Retinal pigment epithelial cell (primary cell): ENCODE measurements at places on chromosomes 16 and 17.

- peak; percentile 73 for DNase-seq
These were observed 437.2 kb downstream of the HS3ST3B1 start for GRCh38 chr17:14737984-14738651.

DNA sequence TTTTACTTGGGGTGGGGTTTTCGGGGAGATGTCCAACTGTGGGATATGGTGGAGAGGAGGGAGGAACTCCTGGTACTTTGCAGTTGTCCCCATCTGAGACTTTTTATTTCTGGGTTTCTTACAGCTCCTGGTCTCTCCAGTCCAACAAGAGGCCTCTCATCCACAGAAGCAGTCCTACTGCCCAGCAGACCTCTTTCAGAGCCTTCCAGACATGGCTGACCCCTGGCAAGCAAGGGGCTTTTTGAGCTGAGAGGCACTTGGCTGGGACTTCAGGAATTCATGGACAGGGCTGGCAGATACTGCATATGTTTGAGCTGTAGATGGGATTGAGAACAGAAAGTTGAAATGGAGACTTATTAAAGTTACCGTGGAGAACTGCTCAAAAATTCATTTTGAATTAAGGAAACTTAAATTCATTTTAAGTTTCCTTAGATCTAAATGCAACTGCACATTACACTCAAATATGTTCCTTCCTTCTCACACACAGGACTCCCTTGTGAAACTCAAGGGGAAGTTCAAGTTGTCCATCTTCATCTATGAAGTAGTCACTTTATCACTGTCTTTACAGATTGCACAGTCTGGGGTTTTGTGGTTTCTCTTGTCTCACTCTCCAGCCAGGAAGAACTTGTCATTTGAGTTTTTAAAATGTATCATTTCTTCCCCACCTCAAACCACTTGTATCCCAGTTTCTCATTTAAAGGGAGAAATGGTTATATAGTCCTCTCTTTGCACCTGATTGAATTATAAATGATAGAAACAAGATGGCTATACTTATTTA is 1.1 kb downstream of the LASP1NB start:
- no peak for DNase-seq

GRCh38 chr16:28846933-28847273 is 755 bp upstream of the TUFM start:
- no peak for DNase-seq

GRCh38 chr16:15811481-15812400 is 45.1 kb downstream of the MYH11 start:
- DNase-seq = peak; percentile 98

DNA sequence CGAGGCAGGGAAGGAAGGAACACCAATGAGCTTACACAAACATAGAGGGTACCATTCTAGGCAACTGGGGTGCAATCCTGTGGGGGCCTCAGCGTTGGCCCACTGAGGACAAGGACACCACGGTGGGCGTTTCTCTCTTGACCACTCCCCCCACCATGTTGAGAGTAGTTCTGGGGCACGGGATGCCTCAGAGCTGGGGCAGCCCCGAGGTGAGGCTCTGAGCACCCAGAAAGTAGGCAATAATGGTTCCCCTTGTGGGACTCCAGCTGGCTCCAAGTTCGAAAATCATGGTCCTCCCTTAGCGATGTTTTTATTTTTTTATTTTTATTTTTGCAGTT is 5.1 kb downstream of the PRSS21 start:
- DNase-seq = no peak

DNA sequence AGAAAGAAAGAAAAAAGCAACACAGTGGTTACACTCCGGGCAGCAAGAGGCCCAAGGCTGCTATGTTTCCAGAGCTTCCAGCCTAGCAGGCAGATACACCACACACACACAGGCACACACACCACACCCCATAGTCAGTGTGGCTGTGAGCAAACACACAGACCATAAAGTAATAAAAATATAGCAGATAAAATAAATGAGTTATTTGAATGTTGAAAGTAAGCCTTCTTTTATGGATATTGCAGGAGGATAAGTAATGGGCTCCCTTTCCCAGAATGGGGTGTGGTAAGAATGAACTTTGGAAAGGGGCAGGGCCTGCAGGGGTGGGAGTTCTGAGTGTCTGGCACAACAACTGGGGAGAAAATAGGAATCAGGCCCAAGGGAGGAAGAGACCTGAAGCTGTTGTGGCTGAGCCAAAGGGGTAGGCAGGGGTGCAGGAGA is 4.8 kb upstream of the CDK5RAP3 start:
- no peak for DNase-seq

- DNase-seq = no peak
These were observed 47.8 kb downstream of the TBC1D16 start for GRCh38 chr17:79987935-79988184.

GRCh38 chr17:45170931-45171337 is 9.3 kb downstream of the HEXIM2 start:
- no peak for DNase-seq

- DNase-seq = no peak
These were observed 45.9 kb upstream of the HS3ST3A1 start for GRCh38 chr17:13647543-13648021.

DNA sequence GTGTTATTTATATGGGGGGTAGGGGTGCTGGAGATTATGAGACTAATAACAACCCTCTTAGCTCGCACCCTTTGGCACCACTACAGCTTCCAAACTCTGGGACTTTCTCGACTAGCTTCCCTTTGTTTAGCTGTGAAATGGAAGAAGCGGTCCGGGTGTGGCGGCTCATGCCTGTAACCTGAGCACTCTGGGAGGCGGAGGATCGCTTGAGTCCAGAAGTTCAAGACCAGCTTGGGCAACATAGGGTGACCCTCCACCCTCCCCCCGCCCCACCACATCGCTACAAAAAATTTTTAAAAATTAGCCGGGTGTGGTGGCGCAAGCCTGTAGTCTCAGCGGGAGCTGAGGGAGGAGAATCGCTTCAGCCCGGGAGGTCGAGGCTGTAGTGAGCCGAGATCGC is 814 bp upstream of the CDH3 start:
- no peak for DNase-seq

DNA sequence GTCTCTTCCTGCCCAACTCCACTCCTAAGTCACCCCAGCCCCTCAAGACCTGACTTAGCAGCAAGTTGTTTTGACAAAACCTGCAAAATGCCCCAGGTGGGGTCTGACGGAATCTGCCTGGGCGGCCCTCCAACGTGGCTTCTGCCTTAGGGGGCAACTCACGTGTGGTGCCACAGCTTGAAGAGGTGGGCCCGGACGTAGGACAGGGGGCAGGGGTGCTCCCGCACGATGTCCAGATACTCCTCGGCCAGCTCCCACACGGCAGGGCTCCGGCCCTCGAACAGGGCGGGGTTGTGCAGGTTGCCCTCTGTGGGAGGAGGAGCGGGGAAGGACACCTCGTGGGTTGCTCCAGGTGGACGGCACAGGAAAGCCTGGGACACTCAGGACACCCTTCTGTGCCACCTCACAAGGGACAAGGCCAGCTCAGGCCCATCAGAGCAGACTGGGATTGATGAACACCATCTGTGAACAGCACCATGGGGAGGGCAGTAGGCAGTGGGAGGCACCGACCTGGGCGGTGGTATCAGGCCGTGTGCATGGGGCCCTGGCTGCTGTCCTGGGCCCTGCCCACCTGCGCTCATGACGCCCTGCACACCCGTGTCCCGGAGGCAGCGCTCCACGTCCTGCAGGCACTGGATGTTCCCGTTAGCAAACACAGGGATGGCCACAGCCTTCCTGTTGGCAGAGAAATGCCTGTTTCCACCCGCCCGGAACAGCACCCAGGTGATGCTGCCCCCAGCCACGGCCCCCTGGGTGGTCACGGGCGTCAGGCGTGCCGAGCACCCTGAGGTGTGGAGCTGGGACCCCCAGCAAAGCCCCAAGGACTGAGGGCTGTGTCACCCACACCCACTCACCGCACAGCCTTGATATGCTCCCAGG is 4.3 kb downstream of the DUS1L start:
- DNase-seq = no peak

- DNase-seq = no peak
These were observed 196.0 kb downstream of the RAB11FIP4 start for GRCh38 chr17:31587462-31587861.

DNA sequence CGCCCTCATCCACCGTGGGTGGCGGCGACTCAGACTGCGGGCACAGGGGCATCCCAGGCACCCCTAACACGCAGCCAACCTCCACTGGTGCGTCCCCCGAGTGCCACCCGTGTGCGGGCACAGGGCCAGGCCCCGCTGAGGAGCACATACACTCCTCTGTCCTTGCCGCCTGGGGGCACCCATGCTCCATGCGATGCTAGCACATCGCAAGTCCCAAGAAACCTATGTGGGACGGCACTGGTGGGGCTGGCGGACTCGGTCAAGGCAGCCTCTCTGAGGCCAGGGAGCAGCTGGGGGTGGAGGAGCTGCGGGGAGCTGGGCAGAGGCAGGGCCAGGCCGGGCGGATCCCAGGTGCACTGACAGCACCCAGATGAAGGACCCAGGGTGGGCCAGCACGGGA is 4.0 kb downstream of the ZNF598 start:
- DNase-seq = no peak

- DNase-seq = no peak
These were observed 110.1 kb downstream of the YPEL2 start for GRCh38 chr17:59441464-59442096.

GRCh38 chr16:78246559-78246958 is 147.1 kb downstream of the WWOX start:
- DNase-seq = no peak

DNA sequence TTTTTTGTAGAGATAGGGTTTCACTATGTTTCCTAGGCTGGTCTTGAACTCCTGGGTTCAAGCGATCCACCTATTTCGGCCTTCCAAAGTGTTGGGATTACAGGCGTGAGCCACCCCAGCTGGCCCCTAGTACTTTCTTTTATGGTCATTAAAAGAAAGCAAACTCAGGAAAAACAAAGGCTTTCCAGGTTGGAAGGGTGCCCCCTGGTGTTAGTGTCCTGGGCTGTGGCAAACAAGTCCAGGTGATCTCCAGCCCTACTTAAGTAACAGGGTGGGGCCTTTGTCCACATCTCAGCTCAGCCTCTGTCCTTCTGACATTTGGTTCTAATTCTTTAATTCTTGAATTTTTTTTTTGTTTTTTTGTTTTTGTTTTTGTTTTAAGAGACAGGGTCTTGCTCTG is 6.9 kb downstream of the IGFBP4 start:
- DNase-seq = no peak

DNA sequence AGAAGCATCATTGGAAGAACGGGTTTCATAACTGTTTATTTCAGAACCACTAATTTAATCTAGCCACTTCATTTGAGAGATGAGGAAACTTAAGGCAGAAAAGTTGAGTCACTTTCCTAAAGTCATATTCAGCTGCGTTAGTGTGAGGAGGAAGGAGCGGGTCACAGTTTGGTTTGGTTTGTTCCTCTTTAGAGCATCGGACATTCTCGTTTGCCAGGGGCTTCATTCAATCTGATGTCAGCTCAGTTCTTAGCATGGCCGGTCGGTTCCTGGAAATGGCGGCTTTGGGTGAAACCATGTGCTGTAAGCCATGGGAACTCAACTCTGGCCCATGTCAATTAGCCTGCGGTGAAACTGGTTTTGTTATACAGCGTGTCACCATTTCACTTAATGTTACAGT is 186.5 kb downstream of the LGALS9B start:
- no peak for DNase-seq

- DNase-seq = no peak
These were observed 23.1 kb downstream of the ATP2C2 start for GRCh38 chr16:84391151-84392030.

DNA sequence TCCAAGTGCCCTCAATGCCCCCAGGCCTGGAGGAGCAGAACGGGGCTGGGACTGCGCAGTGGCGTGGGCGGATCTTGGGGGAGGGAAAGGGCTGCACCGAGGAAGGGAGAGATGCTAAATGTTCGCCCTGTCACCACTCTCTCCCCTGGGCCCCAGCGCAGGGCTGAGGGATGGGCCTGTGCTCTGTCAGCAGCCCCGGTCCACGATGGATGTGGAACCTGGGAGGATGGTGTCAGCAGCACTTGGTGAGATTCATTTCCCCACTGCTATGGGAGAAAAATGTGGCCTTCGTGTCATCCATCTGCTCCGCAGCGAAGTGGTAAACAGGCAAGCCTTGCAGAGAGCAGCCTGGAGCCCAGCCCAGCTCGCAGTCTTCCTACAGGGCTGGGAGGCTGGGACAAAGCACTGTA is 72.0 kb downstream of the TMEM132E start:
- DNase-seq = no peak

GRCh38 chr17:42720996-42721583 is 23.8 kb downstream of the EZH1 start:
- DNase-seq = peak; percentile 14
